Activated CD4-positive, alpha-beta T cell treated with anti-CD3 and anti-CD28 coated beads for 1 hour (primary cell): ENCODE measurements at places on chromosomes 1 and 21.

DNA sequence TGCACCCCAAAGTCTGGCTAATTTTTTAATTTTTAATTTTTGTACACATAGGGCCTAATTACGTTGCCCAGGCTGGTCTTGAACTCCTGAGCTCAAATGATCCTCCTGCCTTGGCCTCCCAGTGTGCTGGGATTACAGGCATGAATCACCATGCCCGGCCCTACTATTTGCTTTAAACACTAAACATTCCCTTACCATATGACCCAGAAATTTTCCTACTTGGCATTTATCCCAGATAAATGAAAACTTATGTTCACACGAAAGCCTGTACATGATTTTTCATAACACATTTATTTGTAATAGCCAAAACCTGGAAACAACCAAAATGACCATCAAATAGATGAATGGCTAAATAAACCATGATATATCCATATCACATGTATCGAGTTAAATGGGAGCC lies 35.8 kb downstream of the NDUFS5 start:
- no peak for DNase-seq

DNA sequence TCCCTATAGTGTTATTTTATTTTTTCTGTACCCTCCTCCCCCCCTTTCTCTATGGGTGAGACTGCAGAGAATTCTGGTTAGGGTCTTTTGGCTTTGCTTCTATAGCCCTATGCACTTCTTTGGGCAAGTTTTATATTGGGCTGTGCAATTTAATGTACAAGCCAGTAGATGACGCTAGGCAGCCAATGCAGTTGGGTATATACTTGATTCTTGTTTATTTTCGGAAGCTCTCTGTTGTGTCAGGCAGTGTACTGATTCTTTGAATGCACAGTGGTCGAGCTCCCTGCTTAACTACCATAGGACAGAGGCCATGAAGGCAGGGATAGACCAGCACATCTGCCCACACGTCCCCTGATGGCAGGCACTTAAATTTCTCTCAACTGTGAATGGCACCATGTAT lies 34.1 kb upstream of the GPR52 start:
- DNase-seq, result no peak

GRCh38 chr1:183310753-183311479 lies 107.3 kb downstream of the NMNAT2 start:
- no peak for DNase-seq

DNA sequence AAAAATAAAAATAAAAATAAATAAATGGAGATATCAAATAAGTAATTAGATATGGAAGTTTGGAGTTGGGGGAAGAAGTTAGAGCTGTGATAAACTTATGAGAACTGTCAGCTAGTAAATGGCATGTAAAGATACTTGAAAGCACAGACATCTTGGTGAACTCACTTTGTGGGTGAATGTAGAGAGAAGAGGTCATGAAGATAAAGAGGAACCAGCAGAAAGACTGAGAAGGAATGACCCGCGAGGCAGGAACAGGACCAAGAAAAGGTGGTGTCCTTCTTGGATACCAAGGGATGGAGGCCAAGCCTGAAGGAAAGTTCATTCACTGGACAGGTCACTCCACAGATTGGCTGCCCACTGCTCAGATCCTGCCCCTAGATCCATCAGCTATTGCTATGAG lies 4.7 kb upstream of the CAPZB start:
- DNase-seq, result no peak

GRCh38 chr1:10726355-10726754 lies 70.1 kb downstream of the CASZ1 start:
- no peak for DNase-seq

- DNase-seq, result no peak
Measured at GRCh38 chr1:61819421-61819820, 77.1 kb downstream of the PATJ start.

GRCh38 chr21:33883118-33883517 lies 32.5 kb downstream of the ATP5PO start:
- DNase-seq, result no peak

- no peak for DNase-seq
Measured at GRCh38 chr1:107141491-107142126, 770 bp downstream of the NTNG1 start.

DNA sequence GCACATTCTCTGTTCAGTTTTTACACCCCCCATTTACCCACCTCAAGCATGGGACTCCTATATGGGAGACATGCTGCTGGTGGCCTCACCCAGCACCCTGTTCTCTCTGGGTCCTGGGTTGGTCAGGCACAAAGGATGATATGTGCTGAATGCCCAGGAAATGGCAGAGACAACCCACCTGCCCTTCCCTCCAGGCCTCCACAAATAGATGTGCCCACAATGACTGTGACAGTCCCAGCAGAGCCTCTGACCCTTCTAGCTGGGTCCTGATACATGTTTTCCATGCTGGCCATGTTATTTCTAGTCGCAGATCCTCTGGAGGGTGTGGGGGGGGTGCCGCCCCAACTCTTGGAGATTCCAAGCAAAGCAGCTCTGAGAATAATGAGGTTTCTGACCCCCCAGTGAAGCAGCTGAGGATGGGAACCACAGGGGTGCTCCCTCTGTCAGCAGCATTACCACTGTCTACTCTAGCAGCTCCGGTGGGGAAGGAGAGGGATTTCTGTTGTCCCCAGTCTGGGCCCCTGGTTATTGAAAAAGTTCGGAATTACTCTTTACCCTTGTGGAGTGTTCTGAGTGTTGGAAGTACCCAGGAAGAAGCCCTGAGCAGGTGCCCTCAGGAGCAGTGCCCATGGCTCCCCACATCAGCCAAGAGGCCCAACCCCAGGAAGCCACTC lies 1.2 kb upstream of the CCDC28B start:
- no peak for DNase-seq
